ENCODE measurements at places on chromosomes 2 and 18.

DNA sequence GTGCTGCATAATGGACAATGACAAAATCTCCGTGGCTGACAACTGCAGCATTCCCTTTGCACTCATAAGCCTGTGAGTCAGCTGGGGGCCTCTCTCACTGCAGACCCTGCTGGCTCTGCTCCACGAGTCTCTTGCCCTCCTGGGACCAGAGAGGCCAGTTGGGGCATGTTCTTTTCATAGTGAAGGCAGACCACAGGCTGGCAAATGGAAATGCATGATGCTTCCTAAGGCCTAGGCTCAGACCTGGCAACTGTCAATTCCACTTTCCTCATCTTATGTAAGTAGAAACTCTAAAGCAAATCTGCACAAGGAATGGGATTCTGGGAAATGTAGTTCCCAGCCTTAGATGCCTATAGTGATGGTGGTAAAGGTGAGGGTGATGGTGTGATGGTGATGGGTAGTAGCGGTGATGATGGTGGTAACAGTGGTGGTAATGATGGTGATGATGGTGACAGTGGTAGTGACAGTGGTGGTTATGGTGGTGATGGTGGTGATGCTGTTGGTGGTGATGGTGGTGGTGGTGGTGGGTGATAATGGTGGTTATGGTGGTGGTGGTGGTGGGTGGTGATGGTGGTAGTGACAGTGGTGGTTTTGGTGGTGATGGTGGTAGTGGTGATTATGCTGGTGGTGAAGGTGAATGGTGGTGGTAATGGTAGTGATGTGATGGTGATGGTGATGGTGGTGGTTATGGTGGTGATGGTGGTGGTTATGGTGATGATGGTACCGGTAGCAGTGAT, 185.8 kb upstream of the ARL4C start:
- DNase-seq: no peak

DNA sequence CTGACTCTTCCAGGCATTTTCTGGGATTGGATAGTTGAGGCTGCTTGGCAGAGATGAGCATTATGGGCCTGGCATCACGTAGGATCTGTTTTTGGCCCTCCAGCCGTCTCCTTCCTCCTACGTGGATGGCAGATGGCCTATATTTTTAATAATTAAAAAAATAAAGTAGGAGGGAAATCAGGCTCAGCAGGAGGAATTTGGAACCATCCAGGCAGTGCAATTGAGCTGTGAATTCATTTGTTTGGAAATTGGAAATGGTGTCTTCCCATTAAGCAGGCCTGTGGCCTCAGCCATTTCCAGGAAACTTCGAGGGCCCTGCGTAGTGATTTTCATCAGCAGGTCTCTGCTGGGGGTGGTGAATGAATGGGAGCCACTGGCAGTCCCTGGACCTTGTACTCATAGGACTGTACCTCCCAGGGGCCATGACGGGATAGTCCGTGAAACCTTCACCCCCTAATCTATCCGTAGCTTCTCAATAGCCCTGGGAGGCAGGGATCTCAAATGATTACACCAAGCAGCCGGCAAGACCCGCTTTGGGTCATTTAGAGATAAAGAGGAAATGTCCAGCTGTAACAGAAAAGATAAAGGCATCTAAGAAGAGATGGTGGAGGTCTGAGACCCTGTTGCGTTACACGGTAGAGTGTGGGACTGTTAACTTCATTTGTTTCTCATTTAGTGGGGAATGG, 73.1 kb upstream of the TNP1 start:
- DNase-seq: no peak

- DNase-seq: no peak
Observed at GRCh38 chr18:8860845-8861642, 155.7 kb downstream of the MTCL1 start.

DNA sequence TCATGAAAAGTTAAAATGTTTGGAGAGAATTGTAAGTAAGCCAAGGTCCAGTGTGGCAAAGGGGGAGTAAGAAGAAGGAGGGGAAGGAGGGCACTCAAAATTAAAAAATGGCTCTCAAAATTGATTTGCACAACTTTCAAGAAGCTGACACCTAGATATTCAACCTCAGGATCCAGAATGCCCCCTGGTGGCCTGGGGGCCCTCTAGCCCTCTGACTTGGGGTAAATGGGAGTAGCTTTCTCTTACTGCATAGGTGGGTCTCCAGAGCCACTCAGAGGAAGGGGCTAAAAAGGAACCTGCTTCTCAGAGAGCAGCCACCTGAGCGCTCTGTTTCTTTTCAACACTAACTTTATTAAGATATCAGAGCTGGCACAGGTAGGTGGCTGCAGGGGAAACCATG, 968.5 kb downstream of the BCL11A start:
- no peak for DNase-seq

GRCh38 chr18:3402982-3403451, 47.0 kb upstream of the TGIF1 start:
- DNase-seq: no peak

DNA sequence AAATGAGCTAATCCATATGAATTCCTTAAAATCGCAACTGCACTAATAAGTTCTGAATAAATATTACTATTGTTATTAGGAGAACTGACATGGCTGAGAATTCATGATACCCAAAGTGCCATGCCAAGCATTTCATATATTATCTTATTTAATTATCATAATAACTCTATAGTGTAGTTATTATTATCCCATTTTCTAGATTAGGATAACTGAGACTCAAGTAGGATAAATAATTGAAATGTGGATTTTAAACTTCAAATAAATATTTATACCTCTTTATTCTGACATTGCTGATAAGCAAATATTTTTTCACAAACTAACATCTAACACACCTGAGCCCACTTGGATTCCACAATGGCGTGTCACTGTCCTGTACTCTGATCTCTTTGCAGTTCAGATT, 492.7 kb downstream of the IRS1 start:
- no peak for DNase-seq

DNA sequence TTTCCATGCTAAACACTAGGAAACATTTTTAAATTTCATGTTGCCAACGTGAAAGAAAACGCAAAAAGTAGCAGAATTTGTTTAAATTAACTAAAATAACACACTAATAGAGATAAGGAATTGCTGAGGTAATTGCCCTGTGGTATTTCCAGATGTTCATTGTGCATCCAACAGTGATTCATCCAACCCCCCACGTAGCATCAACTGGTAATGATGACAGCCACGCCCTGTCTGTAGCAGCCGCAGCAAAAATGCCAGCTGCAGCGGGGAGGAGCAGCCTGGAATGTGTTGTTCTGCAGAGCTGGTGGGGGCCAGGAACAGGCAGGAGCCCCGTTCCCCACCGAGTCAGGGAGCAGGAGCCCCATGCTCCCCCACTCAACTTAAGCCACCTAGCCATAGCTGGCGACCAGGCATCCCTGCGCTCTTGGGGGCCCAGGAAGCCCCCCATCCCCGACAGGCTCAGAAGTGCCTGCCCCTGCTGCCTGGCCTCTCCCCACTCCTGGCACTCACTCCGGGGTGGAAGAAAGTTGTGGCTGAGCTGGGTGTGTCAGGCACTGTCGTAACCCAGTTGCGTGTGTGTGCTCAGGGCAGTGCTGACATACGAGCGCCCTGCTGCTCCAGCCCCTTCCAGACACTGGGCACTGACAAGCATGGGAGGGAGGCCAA, 695.1 kb upstream of the ACVR2A start:
- DNase-seq: no peak

DNA sequence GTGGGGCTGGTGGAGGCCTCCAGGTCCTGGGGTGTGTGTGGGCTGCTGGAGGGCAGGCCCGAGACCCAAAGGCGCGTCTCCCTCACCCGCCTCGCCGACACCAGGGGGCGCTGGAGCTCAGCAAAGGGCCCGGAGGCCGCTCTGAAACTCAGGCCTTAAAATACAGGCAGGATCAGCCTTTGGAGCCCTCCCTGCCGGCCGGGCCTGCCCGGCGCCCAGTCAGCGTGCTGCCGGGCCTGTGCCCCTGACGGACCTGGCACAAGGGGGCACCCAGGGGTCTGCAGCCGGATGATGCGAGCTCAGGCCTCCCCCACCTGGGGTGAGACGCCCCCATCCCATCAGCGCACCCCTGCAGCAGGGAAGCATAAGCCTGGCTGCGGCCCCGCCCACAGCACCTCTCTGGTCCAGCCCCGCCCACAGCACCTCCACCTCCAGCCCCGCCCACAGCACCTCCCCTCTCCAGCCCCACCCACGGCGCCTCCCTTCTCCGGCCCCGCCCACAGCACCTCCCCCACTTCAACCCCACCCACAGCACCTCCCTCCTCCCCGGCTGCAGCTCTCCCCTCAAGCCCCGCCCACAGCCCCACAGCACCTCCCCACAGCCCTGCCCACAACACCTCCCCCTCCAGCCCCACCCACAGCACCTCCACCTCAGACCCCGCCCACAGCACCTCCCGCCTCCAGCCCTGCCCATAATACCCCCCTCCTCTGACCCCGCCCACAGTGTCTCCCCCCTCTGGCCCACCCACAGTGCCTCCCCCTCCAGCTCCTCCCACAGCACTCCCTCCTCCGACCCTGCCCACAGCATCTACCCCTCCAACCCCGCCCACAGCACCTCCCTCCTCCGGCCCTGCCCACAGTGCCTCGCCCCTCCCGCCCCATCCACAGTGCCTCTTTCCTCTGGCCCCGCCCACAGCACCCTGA, 92.8 kb upstream of the OTOS start:
- DNase-seq: peak; percentile 32

GRCh38 chr18:35110554-35111485, 69.6 kb downstream of the MAPRE2 start:
- no peak for DNase-seq

- no peak for DNase-seq
Observed at GRCh38 chr2:85421260-85422071, 3.0 kb downstream of the SH2D6 start.

DNA sequence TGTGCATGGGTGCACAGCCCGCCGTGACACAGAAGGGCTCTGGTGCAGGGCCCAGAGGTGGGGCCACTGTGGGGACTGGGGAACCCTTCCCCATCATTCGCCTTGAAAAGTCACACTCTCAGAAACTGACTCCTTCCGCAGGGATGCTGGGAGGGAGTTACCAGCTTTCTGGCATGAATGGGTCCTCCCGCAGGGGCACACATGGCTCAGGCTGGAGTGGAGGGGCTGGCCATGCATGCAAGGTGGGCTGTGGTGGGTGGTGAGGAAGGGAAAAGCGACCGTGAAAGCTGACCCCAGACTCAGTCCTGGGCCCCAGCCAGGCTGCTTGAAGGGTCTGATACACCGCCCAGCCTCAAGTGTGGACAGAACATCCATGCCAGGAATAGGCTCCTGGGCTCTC, 201.1 kb downstream of the TNS1 start:
- no peak for DNase-seq

GRCh38 chr2:158052761-158053160, 48.9 kb upstream of the UPP2 start:
- no peak for DNase-seq

DNA sequence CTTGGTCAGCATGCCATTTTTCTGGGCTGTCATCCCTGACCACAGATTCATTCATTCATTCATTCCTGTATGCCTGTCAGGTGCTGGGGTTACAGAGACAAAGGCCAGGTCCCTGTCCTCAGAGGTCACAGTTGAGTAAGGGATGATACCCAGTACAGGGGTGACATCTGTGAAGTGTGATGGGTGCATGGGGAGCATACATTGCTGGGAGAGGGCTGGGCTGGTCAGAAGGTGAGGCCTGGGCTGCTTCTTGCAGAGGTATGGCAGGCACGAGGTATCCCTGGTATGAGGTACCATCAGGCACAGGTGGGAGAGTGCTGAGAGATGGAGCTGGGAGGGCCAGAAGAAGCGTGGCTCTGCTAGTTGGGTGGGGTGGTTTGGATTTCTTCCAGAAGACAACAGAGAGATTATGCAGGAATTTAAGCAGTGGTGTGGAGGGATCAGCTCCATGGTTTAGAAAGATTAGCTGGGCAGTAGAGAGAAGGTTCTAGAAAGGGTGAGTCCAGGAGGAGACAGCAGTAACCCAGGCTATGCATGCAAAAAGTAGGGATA, 181.9 kb upstream of the HAAO start:
- DNase-seq: no peak

- DNase-seq: no peak
Observed at GRCh38 chr18:68494802-68495581, 219.9 kb downstream of the TMX3 start.

- no peak for DNase-seq
Observed at GRCh38 chr18:29549759-29550158, 1372.8 kb upstream of the CDH2 start.

DNA sequence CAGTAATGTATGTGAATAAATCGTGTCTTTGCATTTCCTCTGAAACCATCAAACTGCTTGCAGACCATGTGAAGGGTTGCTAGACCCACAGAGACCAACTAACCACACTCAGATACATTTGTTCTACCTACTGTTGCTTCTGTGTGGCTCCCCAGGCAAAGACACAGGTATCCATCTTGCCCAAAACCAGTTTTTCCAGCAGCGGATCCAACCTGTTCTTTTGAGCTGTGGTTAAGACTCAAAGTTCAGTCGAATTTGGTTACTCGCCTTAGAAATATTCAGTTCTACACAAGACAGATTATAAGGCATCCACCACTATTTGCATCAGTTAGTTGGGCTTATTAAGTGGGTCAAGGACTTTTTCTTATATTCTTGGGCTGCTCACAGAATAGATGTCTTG, 276.2 kb upstream of the EPHA4 start:
- no peak for DNase-seq

- no peak for DNase-seq
Observed at GRCh38 chr2:179596018-179596417, 265.4 kb downstream of the ZNF385B start.

DNA sequence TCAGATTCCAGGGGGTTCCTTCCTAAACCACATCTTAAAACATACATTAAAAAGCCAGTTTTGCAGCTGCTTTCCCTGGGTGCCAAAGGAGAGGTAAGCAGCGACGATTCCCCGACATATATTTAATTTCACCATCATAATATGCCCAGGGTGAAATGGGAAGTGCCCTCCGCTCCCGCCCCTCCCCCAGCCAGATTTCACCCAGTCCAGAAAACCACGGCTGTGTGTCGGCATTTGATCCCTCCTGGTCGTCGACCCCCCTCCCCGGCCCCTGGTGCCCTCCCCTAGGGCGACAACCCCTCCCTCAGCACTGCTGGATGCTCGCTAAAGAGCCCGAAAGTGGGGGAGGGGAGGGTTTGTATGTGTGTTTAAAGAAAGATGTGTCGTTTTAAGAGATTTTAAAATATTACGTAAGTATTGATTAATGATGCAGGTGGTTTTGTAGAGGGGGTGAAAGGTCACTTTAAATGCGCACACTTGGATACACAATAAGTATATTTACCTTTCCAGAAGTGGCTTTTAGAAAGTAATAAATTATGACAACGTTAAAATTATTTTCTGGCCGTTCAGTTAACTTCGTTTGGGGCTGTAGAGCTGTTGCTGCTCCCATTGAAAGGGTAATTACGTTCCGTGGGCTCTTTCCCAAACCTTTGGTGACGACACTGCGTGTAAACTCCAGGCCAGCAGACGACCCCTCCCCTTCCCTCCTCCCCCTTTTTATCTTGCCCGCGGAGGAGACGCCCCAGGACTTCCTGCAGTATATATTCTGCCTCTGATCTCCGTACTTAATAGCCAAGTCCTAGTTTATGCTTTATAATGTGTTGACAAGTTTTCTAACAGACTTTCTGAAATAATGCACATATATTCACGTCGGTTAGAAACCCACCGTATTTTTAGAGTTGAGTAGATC, 3.4 kb upstream of the BCL11A start:
- DNase-seq: no peak

All from nucleus accumbens (tissue), 56 donors.